ENCODE measurements at places on chromosomes 3 and 15.

DNA sequence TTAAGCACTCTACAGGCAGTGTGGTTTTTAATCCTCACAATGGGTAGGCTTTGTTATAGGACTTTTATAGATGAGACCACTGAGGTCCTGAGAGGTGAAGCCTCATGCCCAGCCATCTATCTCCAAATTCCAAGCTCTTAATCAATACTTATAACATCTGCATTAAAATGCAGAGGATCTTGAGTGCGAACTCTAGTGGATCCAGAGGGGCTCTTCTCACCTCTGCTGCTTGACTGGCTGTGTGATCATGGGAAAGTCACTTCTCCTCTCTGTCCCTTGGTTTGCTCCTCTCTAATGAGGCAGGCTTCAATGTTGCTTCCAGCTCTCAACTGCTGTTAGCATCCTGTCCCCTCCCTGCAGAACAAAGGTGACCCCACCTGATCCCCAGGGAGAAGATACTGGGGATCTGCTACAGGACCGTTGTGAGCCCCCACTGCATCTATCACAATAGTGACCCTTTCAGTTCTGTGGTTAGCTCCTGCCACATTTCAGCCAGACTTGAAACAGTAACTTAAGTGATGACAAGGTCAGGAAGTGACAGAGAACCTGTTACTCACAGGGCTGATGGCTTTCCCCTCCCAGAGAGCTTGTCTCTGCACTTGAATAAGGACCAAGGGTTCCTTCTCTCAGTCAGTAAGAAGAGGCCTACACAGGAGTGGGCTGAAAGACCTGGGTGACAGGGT lies 1.3 kb downstream of the SLC27A2 start:
- peaks cover 35% of the 10 kb centered on the region for H3K27me3 ChIP-seq
- peaks cover 14% of the 10 kb centered on the region for H3K4me1 ChIP-seq
- no peak overlapping the region for H3K27ac ChIP-seq
- no peaks in the 10 kb centered on the region for H3K36me3 ChIP-seq
- no peak for DNase-seq

GRCh38 chr3:6799264-6799915 lies 61.5 kb upstream of the GRM7 start:
- no peak overlapping the region for H3K4me3 ChIP-seq
- DNase-seq = no peak
- no peaks in the 10 kb centered on the region for H3K27me3 ChIP-seq

GRCh38 chr15:50819344-50819743 lies 53.8 kb upstream of the SPPL2A start:
- H3K27me3 ChIP-seq = no peaks in the 10 kb centered on the region
- H3K4me1 ChIP-seq = peaks cover 5% of the 10 kb centered on the region
- H3K27ac ChIP-seq = no peak overlapping the region

GRCh38 chr3:79032686-79033318 lies 735.0 kb downstream of the ROBO1 start:
- no peaks in the 10 kb centered on the region for H3K27me3 ChIP-seq
- H3K4me3 ChIP-seq = no peak overlapping the region
- no peak overlapping the region for H3K27ac ChIP-seq
- H3K36me3 ChIP-seq = no peaks in the 10 kb centered on the region
- H3K4me1 ChIP-seq = no peaks in the 10 kb centered on the region

DNA sequence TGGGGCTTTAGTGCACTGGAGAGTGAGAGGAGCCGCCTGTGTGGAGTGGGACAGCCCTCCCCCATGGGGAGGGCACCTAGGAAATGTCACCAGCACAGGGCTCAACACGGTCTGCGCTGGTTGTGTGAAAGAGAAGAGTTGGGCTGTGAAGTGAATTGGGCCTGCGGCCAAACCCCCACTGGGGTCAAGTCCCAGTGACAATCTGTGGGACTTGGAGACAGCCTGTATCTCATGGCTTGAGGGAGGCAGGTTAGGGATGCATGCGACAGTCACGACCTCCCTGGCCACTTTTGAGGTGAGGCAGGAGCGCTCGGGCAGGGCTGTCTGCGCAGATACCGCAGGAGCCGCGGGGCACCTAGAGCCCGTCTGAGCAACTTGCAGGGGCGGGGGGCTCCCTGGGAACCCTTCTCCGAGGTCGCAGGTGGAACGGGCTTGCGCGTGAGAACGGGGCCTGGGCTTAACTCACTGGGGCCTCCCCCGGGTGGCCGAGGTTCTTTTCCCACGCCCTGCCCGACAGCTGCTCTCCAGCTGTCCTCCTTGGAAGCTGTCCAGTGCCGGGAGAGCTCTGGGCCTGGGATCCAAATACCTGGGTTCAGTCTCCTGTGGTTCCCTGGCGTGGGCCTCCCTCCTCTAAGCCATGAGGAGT lies 77.4 kb downstream of the SNRK start:
- H3K4me1 ChIP-seq = peaks cover 11% of the 10 kb centered on the region
- H3K4me3 ChIP-seq = no peak overlapping the region
- no peak for DNase-seq

DNA sequence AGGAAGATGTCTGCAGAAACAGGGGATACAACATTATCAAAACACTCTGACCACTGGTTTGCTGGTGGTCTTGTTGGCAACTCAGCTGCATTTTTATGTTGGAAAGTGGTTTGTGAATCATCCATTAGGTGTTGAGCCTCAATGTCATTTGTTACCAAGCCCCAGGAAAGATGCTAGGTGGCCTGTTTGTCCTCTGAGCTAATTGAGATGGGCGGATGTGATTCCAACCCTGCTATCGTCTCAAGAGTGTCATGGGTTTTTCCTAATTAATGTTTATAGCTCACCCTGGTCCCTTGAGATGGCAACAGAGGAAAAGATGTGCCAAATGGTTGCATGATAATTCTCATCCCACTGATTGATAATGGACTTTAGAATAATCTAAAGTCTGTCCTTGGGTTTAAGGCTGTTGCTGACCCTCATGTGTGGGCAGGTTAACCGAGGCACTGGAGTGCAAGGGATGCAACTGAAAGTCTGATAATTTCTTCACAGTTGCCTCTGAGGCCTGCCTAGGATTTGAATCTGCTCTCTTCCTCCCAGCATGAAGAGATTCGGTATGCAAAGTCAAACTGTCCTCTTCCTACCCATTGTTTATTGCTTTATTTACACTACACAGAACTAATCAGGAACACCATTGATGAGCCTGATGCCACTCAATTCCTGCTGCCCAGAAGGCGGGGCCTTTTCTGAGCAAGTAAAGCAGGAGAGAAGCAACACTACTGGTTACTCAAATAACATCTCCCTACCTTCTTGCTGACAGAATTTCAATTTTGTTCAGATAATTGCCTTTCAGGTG lies 166.2 kb upstream of the TBC1D5 start:
- no peak overlapping the region for H3K4me3 ChIP-seq
- no peaks in the 10 kb centered on the region for H3K27me3 ChIP-seq
- no peak overlapping the region for H3K27ac ChIP-seq
- no peak for DNase-seq
- no peaks in the 10 kb centered on the region for H3K4me1 ChIP-seq

DNA sequence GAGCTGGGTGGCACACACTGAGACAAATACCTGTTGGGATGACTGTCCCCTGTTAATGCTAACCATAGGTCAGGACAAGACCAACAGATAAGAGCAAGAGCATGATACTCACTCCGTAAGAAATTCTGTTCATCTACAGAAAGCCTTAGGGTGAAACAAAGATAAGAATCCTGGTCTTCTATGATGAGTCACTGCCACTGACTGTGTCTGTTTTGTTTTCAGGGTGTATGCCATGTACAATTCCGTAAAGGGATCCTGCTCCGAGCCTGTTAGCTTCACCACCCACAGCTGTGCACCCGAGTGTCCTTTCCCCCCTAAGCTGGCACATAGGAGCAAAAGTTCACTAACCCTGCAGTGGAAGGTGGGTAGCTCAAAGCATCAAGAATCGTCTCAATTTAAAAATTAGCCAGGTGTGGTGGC lies 141.1 kb downstream of the GHSR start:
- H3K4me1 ChIP-seq = peaks cover 18% of the 10 kb centered on the region
- no peaks in the 10 kb centered on the region for H3K27me3 ChIP-seq
- peaks cover 49% of the 10 kb centered on the region for H3K36me3 ChIP-seq
- DNase-seq = no peak
- H3K27ac ChIP-seq = no peak overlapping the region
- no peak overlapping the region for H3K4me3 ChIP-seq
